ENCODE measurements at places on chromosomes 12 and 14. TPM values are rescaled to one million over a fixed set of nuclear protein-coding genes. Genes with fewer than 3 reads are reported as not detected.
A peak's percentile ranks its signal among the peaks of the same experiment; 100 is the strongest.

The WNT1 gene
- not detected for total RNA-seq

The FSCB gene
- not detected for total RNA-seq

The SERPINA9 gene
- total RNA-seq: not detected

DNA sequence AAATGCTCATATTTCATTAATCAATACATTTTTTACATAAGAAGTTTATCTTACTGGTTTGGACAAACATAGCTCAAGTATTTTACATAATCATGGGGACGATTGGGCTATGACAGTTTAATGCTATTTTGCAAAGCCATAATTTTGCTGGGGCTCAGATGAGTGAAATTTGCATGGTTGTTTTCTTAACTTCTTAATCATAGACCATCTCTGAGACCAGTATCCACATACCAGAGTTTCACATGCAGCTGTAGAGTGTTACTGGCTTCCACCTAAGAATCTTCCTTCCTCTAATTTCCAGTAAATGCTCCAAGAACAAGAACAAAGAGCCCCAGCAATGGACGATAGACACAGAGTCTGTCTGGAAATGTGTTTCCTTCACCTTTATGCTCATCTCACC lies 303.0 kb upstream of the TMEM132C start:
- no peak for DNase-seq
- no peaks in the 10 kb centered on the region for H3K27me3 ChIP-seq
- no peaks in the 10 kb centered on the region for H3K4me1 ChIP-seq
- no peak overlapping the region for H3K27ac ChIP-seq
- H3K4me3 ChIP-seq: no peak overlapping the region
- no peaks in the 10 kb centered on the region for H3K36me3 ChIP-seq

The CCDC177 gene
- total RNA-seq: not detected

DNA sequence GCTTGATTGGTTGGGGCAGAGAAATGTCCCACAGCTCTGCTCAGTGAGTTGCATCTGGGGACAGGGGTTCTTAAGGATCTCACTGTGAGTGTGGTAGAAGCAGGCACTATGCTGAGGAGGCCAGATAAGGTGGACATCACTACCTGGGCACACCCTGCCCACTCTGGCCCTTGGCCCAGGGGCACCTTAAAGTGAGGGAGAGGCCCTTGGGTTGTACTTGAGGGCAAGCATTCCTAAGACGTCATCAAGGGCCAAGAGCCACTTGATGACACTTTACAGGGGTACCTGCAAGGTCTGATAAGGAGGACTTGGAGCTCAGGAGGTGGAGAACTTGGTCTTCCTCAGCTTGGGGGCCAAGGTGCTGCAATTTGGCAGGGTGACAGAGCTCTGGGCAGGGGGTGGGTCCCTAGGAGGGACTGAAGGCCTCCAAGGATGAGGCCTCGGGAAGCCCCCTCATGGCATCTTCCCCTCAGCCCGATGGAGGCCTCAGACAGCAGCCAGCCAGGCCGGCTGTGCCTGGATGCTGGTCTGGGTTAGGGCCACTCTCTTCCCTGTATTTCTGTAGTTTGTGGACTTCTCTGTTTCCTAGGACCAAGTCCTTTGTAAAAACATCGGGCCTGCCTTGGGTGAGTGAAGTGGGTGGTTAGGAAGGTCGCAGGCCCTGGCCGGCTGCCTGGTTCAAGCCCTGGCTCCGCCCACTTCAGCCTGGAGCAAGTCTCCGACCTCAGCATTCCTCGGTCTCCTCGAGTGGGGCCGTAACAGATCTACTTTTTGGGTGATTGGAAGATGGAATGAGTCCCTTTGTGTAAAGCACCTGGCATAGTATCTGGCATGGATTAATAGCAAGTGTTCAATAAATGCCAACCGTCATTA lies 24.8 kb downstream of the GPR68 start:
- no peak overlapping the region for H3K4me3 ChIP-seq
- no peak for DNase-seq
- no peak overlapping the region for H3K27ac ChIP-seq
- no peaks in the 10 kb centered on the region for H3K36me3 ChIP-seq
- no peaks in the 10 kb centered on the region for H3K4me1 ChIP-seq

- peaks cover 5% of the 10 kb centered on the region for H3K36me3 ChIP-seq
- H3K27me3 ChIP-seq: no peaks in the 10 kb centered on the region
- no peak for DNase-seq
- no peak overlapping the region for H3K4me3 ChIP-seq
Measured at GRCh38 chr12:32698285-32698684, 19.2 kb downstream of the DNM1L start.

- no peaks in the 10 kb centered on the region for H3K36me3 ChIP-seq
- H3K27ac ChIP-seq: no peak overlapping the region
- H3K4me1 ChIP-seq: no peaks in the 10 kb centered on the region
Measured at GRCh38 chr14:36215217-36215598, 38.7 kb upstream of the PTCSC3 start.

The SMIM41 gene
- not detected for total RNA-seq

The ENDOU gene
- total RNA-seq: not detected

The EPYC gene
- total RNA-seq: not detected

GRCh38 chr12:68771223-68771925 lies 25.4 kb downstream of the SLC35E3 start:
- no peaks in the 10 kb centered on the region for H3K4me1 ChIP-seq
- DNase-seq: no peak
- H3K4me3 ChIP-seq: no peak overlapping the region
- H3K36me3 ChIP-seq: no peaks in the 10 kb centered on the region
- no peak overlapping the region for H3K27ac ChIP-seq

GRCh38 chr12:80648881-80649280 lies 58.6 kb upstream of the MYF6 start:
- H3K4me1 ChIP-seq: peaks cover 15% of the 10 kb centered on the region
- peak; percentile 76 for DNase-seq
- no peaks in the 10 kb centered on the region for H3K36me3 ChIP-seq
- peak overlapping the region; percentile 18 for H3K27ac ChIP-seq
- no peaks in the 10 kb centered on the region for H3K27me3 ChIP-seq
- H3K4me3 ChIP-seq: no peak overlapping the region

GRCh38 chr14:23573384-23574015 lies 5.1 kb downstream of the JPH4 start:
- peaks cover 43% of the 10 kb centered on the region for H3K27me3 ChIP-seq
- H3K4me3 ChIP-seq: no peak overlapping the region
- H3K4me1 ChIP-seq: no peaks in the 10 kb centered on the region
- H3K36me3 ChIP-seq: no peaks in the 10 kb centered on the region
- DNase-seq: no peak
- no peak overlapping the region for H3K27ac ChIP-seq

GRCh38 chr14:96158735-96159134 lies 45.9 kb upstream of the BDKRB2 start:
- H3K27me3 ChIP-seq: no peaks in the 10 kb centered on the region
- H3K27ac ChIP-seq: no peak overlapping the region
- no peaks in the 10 kb centered on the region for H3K36me3 ChIP-seq
- H3K4me3 ChIP-seq: no peak overlapping the region
- H3K4me1 ChIP-seq: peaks cover 12% of the 10 kb centered on the region

DNA sequence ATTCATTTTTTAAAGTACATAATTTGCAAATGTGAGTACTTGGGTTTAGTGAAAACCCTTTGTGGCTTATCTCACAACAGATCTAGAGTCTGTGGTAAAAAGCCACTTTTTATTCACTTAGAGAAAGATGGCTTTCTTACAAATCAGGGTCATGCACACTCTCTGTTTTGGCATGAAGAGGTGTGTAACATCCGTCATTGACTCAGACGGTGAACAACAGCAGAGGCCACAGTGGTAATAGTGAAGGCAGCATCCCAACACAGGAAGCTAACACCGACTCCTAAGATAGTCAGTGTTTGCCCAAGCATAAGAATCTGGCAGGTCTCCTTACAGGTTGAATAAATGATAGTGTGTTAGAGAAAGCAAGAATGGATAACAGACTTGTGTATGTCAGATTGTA lies 593.0 kb downstream of the SOX5 start:
- H3K36me3 ChIP-seq: no peaks in the 10 kb centered on the region
- no peak overlapping the region for H3K27ac ChIP-seq
- no peak for DNase-seq
- H3K27me3 ChIP-seq: no peaks in the 10 kb centered on the region

GRCh38 chr14:68523989-68524725 lies 268.7 kb downstream of the ZFP36L1 start:
- no peak overlapping the region for H3K4me3 ChIP-seq
- peak; percentile 81 for DNase-seq
- no peaks in the 10 kb centered on the region for H3K36me3 ChIP-seq
- H3K27me3 ChIP-seq: no peaks in the 10 kb centered on the region
- H3K4me1 ChIP-seq: peaks cover 50% of the 10 kb centered on the region
- peak overlapping the region; percentile 73 for H3K27ac ChIP-seq

DNA sequence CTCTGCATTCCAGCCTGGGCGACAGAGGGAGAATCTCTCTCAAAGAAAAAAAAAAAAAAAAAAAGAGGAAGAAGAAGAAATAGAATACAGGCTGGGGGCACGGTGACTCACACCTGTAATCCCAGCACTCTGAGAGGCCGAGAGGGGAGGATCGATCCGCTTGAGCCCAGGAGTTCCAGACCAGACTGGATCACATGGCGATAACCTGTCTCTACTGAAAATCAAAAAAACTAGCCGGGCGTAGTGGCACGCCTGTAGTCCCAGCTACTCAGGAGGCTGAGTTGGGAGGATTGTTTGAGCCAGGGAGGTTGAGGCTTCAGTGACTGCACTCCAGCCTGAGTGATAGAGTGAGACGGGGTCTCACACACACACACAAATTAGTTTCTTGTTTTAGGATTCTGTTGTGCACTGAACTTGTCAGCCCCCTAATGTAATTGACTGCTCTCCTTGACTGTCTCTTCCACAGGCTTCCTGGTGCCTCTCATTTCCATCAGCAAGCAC lies 963 bp upstream of the TINF2 start:
- H3K36me3 ChIP-seq: peaks cover 25% of the 10 kb centered on the region
- no peaks in the 10 kb centered on the region for H3K27me3 ChIP-seq
- peak overlapping the region; percentile 97 for H3K4me3 ChIP-seq
- peaks cover 33% of the 10 kb centered on the region for H3K4me1 ChIP-seq
- H3K27ac ChIP-seq: peak overlapping the region; percentile 98
- no peak for DNase-seq

GRCh38 chr14:75612157-75612556 lies 33.7 kb downstream of the FLVCR2 start:
- H3K27ac ChIP-seq: no peak overlapping the region
- no peaks in the 10 kb centered on the region for H3K4me1 ChIP-seq
- H3K4me3 ChIP-seq: no peak overlapping the region
- peaks cover 10% of the 10 kb centered on the region for H3K27me3 ChIP-seq
- H3K36me3 ChIP-seq: no peaks in the 10 kb centered on the region

DNA sequence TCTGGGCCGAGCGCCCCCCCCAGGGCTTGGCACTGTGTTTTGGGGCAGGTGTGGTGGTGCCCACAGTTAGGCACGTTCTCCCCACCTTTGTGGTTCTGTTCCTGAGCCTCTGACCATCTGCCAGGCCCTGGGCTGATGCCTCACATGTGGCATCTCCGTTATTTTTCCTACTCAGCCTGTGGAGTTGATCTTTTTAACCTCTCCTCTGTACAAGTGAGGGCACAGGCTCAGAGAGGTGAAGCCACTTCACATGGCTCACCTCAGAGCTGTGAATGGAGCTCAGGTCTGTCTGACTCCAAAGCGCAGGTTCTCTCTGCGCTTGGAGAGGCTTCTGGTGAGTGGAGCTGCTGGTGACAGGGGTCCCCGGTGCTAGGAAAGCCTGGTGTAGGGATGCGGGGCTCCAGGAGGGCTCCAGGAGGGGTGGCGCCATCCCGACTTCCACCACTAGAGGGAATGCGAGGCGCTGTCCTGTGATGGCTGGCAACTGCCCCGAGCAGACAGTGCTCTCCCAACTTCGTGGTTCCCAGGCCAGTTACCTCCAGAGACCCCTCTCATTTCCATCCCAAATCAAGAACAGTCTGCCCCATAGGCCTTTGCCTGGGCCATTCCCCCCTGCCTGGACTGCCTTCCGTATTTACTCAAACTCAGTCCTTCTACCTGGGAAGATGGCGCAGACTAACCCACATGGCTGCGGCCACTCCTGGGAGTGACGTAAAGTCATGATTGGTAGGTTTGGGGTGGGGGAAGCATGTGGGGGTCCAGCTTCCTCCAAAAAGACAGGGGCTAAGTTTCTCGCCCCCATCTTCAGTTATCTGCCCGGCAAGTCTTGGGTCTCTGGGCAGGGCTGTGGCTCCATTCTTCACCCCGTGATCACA lies 9.9 kb downstream of the BCL7A start:
- no peak overlapping the region for H3K27ac ChIP-seq
- H3K27me3 ChIP-seq: no peaks in the 10 kb centered on the region
- H3K36me3 ChIP-seq: no peaks in the 10 kb centered on the region

DNA sequence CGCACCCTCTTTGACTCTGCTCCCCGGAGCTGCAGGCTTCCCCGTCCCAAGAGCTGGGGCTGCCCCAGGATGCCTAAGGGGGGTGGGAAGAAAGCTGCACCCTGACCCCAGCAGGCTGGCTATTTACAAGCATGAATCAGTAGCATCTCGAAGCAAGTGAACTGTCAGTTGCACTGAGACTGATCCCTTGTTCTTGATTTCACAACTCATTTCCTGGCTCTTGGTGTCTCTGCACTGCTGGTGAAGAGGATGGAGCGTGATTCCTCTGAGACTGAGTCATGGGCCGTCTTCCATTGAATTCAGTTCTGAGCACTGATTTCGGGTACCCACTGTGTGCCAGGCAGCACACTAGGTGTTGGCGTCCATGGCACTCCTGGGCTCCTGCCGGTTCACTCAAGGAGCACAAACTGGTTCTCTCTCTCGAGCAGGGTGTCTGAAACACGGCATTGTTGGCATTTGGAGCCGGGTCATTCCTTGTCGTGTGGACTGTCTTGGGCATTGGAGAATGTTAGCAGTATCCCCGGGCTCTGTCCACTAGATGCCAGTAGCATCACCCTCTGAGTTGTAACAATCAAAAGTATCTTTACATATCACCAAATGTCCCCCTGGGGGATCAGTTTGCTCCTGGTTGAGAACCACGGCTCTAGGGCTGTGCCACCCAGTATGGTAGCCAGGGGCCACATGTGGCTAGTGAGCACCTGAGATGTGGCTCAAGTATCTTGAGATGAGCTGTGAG lies 86.9 kb downstream of the RIN3 start:
- H3K27ac ChIP-seq: peak overlapping the region; percentile 41
- no peak overlapping the region for H3K4me3 ChIP-seq
- peak; percentile 89 for DNase-seq
- peaks cover 14% of the 10 kb centered on the region for H3K4me1 ChIP-seq
- H3K27me3 ChIP-seq: no peaks in the 10 kb centered on the region

GRCh38 chr12:569803-570434 lies 93.3 kb downstream of the NINJ2 start:
- peaks cover 20% of the 10 kb centered on the region for H3K4me1 ChIP-seq
- H3K4me3 ChIP-seq: peak overlapping the region; percentile 82
- no peaks in the 10 kb centered on the region for H3K36me3 ChIP-seq
- peak; percentile 95 for DNase-seq

- H3K4me1 ChIP-seq: no peaks in the 10 kb centered on the region
- no peaks in the 10 kb centered on the region for H3K27me3 ChIP-seq
Measured at GRCh38 chr12:19177754-19178153, 48.2 kb downstream of the PLEKHA5 start.

Measured in GM23248 (cell line).